ENCODE measurements at places on chromosomes 6 and 20.

DNA sequence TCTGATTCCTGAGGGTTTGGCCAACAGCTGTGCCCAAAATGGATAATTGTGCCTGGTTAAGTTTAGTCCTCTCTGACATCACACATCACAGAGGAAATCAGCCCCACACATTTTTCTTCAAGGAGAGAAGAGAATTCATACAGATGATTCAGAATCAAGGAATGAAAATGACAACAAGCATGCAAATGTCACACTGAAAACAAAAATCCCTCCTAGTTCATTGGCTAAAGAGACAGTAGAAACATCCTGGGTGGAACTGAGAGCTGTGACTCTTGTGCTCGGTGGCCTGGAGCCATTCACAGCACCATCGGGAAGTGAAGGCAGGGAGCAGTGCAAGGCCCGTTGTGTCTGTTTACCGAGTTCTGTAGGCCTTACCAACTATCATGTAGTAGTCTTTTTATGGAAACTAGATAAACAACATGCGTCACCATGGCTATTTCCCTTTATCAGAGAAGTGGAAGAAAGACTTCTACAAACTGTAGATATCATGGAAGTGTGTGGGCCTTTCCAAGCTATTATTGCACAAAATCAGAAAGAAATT lies 81.7 kb upstream of the TENT5A start:
- DNase-seq: no peak

- peak; percentile 72 for DNase-seq
These were observed 120.8 kb downstream of the OR2B2 start for GRCh38 chr6:27791182-27791943.

GRCh38 chr6:165769884-165770283 lies 106.8 kb upstream of the PDE10A start:
- peak; percentile 50 for DNase-seq

- no peak for DNase-seq
These were observed 81.6 kb downstream of the TMEM200A start for GRCh38 chr6:130447374-130447773.

- no peak for DNase-seq
These were observed 43.2 kb downstream of the PREP start for GRCh38 chr6:105359419-105360370.

GRCh38 chr6:150142097-150142669 lies 661 bp upstream of the PPP1R14C start:
- DNase-seq: no peak

GRCh38 chr6:15443119-15443830 lies 197.4 kb downstream of the JARID2 start:
- DNase-seq: no peak

- no peak for DNase-seq
These were observed 192.3 kb downstream of the UTRN start for GRCh38 chr6:144477396-144477795.

DNA sequence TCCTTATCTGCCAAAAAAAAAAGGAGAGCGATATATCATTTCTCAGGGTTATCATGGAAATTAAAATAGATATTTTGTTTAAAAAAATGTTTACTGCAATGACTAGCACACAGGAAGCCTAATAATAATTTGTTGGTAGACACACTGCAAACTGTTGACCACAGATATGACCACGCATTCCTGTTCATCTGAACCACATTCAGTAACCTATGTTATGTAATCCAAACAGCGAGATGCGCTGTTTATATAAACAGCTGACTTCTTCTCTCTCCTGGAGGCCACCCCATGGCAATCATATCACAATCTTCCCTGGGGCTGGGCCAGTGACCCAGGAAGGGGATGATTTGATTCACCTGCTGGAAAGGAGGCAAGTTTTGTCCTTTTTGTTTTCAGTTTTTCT lies 129.3 kb upstream of the UST start:
- no peak for DNase-seq

DNA sequence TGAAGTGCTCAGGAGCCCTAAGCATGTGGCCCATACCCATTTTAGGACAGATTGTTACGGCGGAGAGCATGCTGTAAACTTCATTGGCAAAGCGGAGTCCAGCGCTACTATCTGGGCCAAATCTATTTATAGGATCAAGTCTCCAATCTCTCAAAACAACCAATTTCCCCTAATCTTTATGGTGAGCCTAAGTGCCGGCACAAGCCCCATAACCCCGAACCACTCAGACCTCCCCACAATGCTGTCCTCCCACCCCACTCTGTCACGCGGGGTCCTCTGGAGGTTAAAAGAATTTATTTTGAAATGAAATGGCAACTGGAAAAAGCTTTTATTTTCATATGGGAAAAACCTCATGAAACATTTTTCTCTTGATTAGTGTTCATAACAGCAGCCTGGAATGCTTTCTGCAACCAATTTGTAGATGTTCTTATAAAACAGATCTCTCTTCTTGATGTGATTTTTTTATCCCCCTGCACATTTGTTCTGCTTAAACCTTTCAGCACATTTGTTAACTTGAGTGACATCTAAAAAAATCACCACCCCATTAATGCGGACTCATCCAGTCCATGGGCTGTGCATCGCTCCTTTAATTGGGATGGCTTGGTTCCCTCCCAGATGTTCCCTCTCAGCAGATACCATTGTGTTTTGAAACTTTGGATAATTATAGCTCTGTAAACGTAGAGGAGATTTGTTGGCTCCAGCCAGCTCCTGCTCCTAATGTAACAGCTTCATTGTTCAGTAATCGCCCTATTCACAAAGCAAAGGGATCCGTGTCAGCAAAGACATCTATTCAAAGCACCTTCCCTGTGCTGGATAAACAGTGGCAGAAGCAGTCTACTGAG lies 323.6 kb downstream of the CD83 start:
- no peak for DNase-seq

GRCh38 chr6:17054647-17055046 lies 47.2 kb upstream of the STMND1 start:
- no peak for DNase-seq

DNA sequence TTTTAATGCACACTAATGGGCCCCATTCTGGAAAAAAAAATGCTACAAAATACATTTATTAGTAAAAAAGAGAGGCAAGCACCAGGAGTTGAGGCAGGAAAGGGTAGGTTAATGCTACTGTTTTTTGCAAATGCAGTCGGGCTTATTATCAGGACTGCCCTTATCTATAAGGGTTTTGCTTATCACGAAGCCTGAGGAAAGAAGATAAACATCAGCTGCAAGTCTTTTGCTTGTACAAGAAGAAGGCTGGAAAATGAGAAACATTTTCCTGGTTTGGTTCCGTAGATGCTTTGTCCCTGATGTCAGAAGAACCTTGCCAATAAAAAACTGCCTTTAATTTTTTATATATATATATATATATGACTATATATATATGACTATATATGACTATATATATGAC lies 189.3 kb upstream of the VGLL2 start:
- DNase-seq: no peak

DNA sequence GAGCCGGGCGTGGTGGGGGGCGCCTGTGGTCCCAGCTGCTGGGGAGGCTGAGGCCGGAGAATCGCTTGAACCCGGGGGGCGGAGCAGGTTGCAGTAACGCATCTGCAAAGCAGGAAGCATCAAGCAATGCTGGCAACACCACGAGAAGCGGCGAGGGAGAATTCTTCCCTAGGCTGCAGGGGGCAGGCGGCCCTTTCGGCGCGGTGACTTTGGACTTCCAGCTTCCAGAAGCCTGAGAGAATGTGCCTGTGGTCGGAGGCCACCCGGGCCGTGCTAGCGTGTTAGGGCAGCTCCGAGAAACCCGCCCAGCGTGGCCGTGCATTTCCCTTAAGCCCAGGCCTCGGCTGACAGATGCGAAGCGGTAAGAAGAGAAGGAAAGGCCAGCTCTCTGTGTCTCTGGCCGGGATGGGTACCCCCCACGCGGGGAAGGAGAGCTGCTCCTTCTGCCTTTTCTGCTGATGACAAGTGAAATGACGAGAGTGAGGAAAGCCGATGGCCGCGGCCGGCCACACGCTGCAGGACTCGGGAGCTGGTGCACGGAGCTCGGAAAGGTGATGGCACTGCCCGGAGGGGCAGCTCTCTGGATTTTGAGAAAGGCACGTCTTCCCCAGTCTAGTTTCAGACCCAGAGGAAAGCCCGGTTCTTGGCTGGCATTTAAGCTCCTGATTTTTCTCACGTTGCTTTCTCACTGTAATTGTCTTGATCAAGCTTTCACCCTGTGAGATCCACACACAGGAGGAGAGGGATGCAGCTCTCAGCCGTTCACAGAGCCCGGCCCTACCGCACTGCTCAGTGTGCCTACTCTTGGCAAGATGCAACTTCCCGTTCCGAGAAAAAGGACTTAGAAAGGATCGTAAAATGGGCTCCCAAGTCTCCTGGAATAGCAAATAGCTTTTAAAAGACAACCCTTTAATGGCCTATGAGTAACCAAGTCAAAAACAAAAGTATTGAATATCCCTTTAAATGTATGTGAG lies 68.3 kb upstream of the EXOC2 start:
- no peak for DNase-seq

DNA sequence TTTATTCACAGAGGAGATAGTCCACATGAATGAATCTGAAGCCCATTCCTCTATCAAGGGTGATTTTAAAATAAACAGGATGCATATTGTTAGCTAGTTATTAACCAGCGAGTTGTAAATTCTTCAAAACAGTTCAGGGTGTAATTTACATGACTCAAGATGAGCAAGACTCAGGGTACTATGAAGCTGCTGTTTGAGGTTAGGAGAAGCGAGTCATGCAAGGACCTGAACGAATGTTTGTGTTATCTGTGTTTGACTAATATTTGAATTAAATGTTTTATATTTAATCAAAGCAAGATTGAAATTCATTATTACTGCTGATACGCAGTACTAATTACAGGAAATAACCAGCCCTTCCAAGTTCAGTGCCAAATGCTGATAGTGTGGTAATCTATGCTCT lies 191.1 kb downstream of the SAMD5 start:
- DNase-seq: peak; percentile 53

- DNase-seq: no peak
These were observed 436 bp downstream of the CAGE1 start for GRCh38 chr6:7389162-7389450.

- no peak for DNase-seq
These were observed 99.6 kb upstream of the SLC22A16 start for GRCh38 chr6:110575925-110576463.

DNA sequence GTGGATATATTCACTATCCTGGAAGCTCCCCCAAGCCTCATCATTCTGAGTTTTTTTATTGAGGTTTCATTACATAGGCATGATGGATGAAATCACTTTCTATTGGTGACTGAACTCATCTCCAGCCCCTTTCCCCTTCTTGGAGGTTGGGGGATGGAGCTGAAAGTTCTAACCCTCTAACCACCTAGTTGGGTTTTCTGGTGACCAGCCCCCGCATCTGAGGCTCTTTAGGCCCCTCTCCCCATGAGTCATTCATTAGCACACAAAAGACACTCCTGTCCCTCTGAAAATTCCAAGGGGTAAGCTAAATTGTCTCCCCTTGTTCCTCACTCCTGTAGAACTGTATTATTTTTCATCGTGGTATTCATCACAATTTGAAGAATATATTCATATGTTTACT lies 33.3 kb downstream of the GFRA4 start:
- no peak for DNase-seq

DNA sequence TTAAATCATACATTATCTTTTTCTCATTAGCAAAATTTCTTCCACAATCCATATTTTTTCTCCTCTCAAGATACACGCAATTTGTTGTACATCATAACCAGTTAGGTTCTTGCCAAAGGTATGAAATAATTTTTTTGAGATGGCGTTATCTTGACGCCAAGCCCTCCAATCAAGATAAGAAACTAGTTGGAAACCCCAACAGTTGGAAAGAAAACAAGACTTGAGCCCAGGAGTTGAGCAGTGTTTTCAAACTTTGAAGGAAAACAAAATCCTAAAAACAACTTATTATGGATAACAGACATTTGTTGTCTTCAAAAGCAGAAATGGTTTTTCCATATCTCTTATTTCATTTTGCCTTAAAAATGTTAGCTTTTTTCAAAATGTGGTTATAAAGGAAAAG lies 184.8 kb downstream of the SLC24A3 start:
- no peak for DNase-seq

DNA sequence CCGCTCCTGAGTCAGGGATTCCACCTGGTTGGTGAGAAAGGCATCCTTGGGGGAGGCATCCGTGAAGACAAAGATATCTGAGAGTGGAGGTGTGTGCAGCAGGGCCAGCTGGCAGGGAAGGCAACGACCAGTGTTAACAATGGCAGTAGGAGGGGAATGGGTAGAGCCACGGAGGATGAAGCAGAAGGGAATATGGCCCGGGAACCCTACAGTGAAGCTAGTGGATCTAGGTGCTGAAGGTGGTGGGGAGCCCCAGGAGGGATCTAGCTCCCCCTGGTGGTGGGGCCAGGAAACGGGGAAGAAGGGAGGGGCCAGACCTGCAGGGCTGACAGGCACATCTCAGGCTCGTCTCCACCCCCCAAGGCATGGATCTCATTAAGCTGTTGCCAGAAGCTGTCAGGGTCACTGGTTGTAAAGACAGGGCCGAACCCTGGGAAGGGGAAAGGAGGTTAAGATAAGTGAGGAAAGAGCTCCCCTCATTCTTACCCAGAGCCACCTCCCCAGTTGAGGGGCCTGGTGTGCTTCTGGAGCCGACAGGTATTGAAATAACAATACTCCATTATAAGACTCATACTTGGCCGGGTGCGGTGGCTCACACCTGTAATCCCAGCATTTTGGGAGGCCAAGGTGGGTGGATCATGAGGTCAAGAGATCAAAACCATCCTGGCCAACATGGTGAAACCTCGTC lies 7.3 kb downstream of the VWA7 start:
- peak; percentile 73 for DNase-seq

GRCh38 chr6:40359808-40360207 lies 227.4 kb downstream of the LRFN2 start:
- no peak for DNase-seq

GRCh38 chr20:57250607-57251343 lies 15.7 kb downstream of the BMP7 start:
- peak; percentile 11 for DNase-seq

- DNase-seq: no peak
These were observed 450.3 kb upstream of the MAN1A1 start for GRCh38 chr6:119799596-119800509.

DNA sequence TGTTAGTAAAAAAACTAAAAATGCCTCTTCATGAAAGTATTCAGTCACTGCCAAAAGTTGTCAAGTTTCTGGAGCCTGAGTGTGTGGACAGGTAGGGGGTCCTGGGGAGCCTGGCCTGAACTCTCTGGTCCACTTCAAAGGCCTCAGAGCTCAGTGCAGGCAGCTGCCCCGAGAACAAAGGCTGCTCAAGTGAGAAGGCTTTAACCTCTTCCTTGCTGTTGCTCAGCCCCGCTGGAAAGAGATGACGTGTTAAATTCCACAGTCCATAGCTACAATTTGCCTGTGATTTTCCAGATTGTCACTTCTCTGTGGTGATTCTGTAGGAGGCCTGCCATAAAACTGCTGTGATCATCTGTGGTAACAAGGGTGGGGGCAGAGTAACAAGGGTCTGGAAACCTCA lies 96.9 kb downstream of the FAM120B start:
- DNase-seq: no peak

All from lung microvascular endothelial cell (primary cell).